Renal cortex interstitium (tissue), 15 donors: ENCODE measurements at places on chromosomes 5 and 9. TPM values are rescaled to one million over a fixed set of nuclear protein-coding genes. Genes with fewer than 3 reads are reported as not detected.

GRCh38 chr5:89954916-89955315 lies 454.6 kb downstream of the CETN3 start:
- DNase-seq, result no peak

Gene CATSPER3
- 0.89 TPM for polyA plus RNA-seq

Gene AIF1L
- 322 TPM for polyA plus RNA-seq

DNA sequence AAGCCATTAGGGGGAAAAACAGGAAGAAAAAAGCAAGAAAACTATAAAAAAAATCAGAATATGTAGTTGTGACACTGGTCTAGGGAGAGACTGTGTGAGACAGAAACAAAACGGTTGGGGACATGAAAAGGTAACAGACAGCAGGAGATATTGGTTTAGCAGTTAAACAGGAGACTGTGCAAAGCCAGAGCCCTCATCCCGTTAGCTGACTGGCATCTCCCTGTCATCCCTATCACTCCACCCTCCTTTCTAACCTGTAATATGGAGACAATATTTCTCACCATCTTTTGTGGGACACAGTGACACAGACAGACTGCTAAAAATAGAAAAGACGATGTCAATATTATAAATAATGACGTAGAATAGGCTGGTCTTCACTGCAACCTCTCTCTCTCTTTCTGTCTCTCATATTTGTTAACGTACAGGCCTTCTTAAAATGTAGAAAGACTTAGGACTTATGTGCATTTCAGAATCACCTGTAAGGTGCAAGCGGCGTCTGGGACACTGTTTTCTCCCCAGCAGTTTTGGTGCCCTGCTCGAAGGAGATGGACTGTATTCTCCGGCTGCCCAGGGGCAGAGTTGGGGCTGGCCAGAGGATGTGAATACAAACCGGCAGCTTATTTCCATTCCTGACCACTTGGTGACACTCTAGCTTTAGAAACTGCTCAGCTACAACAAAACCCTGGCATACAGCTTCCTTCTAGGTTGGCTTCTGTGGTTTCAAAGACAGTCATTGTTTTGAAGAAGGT lies 190.6 kb downstream of the MAT2B start:
- peak; percentile 54 for DNase-seq

GRCh38 chr5:1763548-1763911 lies 36.1 kb downstream of the MRPL36 start:
- DNase-seq, result no peak

DNA sequence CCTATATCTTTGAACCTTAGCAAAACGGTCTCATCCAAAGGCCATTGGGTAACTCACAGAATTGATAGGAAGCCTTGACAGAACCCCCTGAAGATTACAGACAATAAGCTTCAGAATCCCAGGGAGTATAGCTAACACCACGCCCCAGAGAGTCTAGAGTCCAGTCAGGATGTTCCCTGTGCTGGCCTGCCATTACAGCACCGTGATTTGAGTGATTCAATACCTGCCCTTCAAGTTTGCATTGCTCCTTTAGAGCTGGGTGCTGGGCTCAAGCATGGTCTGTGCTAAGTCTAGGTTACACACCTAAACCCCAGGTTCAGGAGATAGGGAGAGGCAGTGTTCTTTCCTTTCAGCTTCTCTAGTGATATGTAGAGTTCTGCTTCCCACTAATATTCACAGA lies 90.5 kb downstream of the RASEF start:
- no peak for DNase-seq

Gene SLC2A6
- polyA plus RNA-seq, result 1.3 TPM

- no peak for DNase-seq
These were observed 74.7 kb downstream of the MSX2 start for GRCh38 chr5:174799121-174799520.

DNA sequence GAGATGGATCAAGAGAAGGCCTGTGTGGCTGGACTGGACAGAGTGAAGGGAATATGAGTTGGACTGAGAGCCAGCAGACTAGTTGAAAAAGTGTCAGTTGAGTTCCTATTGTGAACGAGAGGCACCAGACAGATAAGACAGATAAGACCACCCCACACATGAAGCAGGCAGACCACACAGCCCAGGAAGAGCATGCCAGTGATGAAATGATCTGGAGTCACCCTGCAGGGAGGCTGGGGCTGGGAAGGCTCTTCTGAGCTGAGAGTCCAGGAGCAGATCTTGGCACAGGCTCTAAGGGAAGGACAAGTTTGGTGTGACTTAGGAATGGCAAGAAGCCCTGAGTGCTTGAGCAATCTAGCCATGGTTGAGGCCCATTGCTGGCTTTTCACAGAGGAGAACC lies 10.6 kb upstream of the SLC25A48 start:
- DNase-seq, result no peak

- DNase-seq, result no peak
These were observed 29.2 kb downstream of the IZUMO3 start for GRCh38 chr9:24516463-24516862.

Gene KCNIP1
- 12.3 TPM for polyA plus RNA-seq

GRCh38 chr9:21030389-21031035 lies 928 bp downstream of the HACD4 start:
- no peak for DNase-seq

Gene NUTM2F
- not detected for polyA plus RNA-seq

Gene ASPN
- 18.0 TPM for polyA plus RNA-seq

DNA sequence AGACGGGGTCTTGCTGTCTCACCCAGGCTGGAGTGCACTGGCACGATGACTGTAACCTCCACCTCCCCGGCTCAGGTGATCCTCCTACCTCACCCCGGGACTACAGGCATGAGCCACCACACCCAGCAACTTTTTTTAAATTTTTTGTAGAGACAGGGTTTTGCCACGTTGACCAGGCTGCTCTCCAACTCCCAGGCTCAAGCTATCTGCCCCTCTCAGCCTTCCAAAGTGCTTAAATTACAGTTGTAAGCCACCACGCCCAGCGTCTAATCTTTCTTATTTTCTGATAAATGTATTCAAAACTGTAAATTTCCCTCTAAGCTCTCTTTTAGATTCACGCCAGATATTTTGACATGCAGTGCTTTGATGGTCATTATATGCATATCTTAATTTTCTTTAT lies 10.3 kb downstream of the FRRS1L start:
- DNase-seq, result no peak

GRCh38 chr5:115372146-115372545 lies 75.7 kb upstream of the CCDC112 start:
- no peak for DNase-seq

GRCh38 chr9:8783941-8784340 lies 984.4 kb upstream of the DMAC1 start:
- DNase-seq, result no peak

- DNase-seq, result no peak
These were observed 629.2 kb downstream of the BNC2 start for GRCh38 chr9:16241231-16241630.

Gene TNFAIP8
- polyA plus RNA-seq, result 26.0 TPM

Gene RLN2
- 3.6 TPM for polyA plus RNA-seq

Gene HSPB3
- not detected for polyA plus RNA-seq

Gene RASEF
- polyA plus RNA-seq, result 6.1 TPM

- DNase-seq, result no peak
These were observed 1.3 kb upstream of the PROP1 start for GRCh38 chr5:177997319-177997670.

GRCh38 chr5:168975331-168975730 lies 325.6 kb downstream of the SLIT3 start:
- no peak for DNase-seq

- DNase-seq, result no peak
These were observed 80.0 kb upstream of the C9orf72 start for GRCh38 chr9:27653246-27653645.

- DNase-seq, result no peak
These were observed 117.9 kb upstream of the CDH18 start for GRCh38 chr5:20105915-20106314.

- DNase-seq, result no peak
These were observed 515.6 kb upstream of the DMAC1 start for GRCh38 chr9:8315211-8315610.

DNA sequence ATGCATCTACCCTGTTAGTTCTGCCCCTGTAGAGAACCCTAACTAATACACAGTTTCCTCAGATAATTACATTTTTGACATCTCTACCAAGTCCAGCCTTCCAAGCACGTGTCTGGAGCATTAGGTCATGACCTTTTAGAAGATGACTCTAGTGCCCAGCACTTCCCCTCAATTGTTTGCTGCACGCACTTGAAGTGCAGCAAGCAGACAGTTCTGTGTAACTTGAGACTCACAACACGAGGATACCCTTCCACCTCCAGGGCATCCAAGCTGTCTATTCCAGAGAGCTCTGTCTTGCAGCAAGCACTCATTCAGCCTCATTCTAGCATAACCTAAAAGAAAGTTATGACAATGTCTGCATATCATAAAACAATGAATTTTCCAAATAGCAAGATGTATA lies 1410.5 kb upstream of the CDH18 start:
- no peak for DNase-seq

Gene LRRC14B
- not detected for polyA plus RNA-seq

Gene CD72
- 3.9 TPM for polyA plus RNA-seq

DNA sequence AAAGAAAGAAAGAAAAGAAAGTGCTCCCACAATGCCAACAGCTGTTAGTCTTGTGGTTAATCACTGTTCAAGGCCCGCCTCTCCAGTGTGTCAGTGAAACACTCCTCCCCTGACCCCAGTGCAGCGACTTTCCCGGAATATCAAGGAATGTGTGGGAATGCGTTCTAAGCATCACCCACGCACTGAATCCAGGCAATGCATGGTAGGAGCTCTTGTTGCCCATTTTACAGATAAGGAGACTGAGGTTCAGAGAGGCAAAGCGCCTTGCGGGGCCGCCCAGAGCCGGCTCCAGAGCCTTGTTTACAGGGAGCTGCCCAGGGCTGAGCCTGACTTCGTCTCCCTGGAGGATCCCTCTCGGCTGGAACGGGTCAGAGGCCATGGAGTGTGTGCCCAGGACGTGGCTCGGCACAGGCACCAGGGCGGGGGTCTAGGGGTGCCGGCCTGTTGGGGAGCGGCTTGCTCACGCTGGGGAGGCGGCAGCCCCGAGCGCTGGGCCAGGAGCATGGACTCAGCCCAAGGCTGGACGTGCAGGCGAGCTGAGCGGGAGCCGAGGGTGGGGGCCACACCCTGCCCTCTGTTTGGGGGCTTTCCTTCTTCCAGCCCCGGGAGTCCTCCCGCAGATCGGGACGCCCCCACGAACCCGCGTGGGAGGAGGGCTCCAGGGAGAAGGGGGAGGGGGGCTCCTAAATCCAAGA lies 823 bp downstream of the ST6GALNAC6 start:
- no peak for DNase-seq

DNA sequence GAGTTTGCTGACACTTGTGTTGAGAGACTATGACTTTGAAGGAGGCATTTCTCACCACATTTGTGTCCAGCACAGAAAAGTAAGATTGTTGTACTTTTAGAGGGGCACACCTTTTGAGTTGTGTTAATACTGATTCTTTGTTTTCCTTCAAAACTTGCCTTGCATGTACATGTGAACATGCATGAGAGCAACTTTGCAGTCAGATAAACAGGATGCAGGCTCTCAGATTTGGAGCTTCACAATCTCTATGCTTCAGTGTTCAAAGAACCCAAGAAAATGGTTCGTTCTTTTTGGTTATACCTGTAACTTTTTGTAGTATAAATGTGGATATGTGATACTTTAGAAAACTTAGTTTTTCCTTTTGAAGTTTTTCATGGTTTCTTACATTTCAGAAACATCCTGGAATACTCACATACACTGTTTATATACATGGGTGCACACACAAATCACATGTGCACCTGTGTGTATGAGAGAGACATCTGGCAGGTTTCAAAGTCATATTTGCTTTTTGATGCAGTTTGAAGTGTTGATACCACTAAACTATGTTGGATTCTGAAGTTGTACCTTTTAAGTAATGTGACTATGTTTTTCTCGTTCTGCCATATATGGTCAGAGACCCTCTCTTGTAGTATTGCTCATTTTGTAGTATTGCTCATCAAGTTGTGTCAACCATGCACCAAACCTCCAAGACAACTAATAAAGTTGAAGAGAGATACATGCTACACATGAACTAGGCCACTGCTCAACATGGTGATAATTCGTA lies 190.7 kb downstream of the CD180 start:
- no peak for DNase-seq

Gene SOWAHA
- 3.0 TPM for polyA plus RNA-seq

DNA sequence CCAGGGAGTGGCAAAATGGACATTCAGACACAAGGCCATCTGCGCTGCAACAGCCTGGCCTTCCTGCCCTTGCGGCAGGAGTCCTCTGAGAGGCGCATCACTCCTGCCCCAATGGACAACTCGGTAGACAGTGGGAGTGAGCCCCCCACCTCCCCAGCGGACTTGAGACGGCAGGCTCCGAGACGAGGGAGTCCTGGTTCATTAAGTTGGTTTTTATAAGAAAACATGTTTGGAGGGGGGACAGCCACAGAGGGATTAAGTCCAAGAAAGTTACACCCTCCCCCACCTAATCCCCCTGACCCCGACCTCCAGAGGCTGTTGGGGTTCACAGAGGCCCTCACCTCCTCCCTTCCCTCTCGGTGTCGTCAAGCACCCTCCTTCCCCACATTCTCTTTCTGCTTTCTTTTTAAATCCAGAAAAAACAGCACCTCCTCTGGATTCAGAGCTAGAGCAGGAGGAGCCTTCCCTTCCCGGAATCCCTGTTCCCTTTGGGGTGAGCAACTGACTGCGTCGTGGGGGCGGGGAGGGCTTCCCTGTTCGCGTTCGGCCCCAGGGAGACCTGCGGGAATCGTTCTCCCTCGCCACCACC lies 1.8 kb upstream of the EGR1 start:
- no peak for DNase-seq

- DNase-seq, result no peak
These were observed 138.5 kb downstream of the TTLL11 start for GRCh38 chr9:121954477-121955140.

Gene NUTM2G
- polyA plus RNA-seq, result 0.31 TPM

DNA sequence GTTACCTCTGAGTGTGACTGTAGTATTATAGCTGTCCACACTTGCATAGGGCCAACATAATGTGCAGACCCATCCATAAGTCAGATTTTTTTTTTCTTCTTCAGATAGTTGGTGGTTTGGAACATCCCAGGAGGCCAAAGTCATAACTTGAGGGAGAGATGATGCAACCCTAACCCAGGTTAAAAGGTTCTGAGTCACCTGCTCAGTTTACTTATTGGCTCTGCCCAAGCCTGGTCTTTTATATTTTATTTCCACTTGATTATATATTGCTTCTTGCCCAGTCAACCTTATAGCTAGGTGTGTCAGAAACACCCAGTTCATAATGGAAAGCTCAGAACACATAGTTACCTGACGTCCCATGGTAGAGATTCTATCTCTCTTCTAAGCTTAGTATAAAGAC lies 113.1 kb upstream of the PCSK1 start:
- DNase-seq, result no peak

Gene MARVELD2
- polyA plus RNA-seq, result 29.2 TPM

- DNase-seq, result no peak
These were observed 60.4 kb upstream of the CKMT2 start for GRCh38 chr5:81172710-81173109.
